ENCODE measurements at places on chromosomes 3 and 15. TPM values are rescaled to one million over a fixed set of nuclear protein-coding genes. Genes with fewer than 3 reads are reported as not detected.

Gene RTP3
- total RNA-seq = not detected

Gene UMPS
- total RNA-seq = 49.3 TPM

Gene TPRG1
- total RNA-seq = 1.5 TPM

Gene PLCB2
- 0.15 TPM for total RNA-seq

All from MCF 10A (cell line).